Neural crest cell (in vitro differentiated cells): ENCODE measurements at places on chromosomes 4 and X. TPM values are rescaled to one million over a fixed set of nuclear protein-coding genes. Genes with fewer than 3 reads are reported as not detected.

DNA sequence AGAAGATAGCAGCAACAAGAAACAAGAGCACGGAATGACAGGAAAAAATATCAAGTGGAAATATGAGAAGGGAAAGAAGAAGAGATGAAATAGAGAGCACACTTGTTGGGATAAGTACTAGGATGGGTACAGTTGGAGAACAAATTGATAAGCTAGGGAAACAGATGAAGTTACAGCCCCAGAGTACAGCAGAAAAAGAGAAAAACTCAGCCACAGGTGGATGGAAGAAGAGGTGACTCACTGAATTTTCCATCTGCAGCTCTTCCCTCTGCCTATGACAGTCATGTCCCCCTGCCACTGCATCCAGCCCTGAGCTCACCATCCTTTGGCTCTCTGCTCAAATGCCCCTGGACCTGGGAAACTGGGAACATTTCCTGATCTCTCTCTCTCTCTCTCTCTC is 209.0 kb downstream of the BCOR start:
- no peak overlapping the region for H3K4me3 ChIP-seq
- peak overlapping the region; percentile 13 for H3K27ac ChIP-seq
- no peak for DNase-seq
- H3K4me1 ChIP-seq: peaks cover 9% of the 10 kb centered on the region

GRCh38 chrX:133971586-133971985 is 13.8 kb downstream of the GPC3 start:
- no peak overlapping the region for H3K27ac ChIP-seq
- DNase-seq: no peak
- H3K4me3 ChIP-seq: no peak overlapping the region
- H3K36me3 ChIP-seq: no peaks in the 10 kb centered on the region
- peaks cover 5% of the 10 kb centered on the region for H3K27me3 ChIP-seq

DNA sequence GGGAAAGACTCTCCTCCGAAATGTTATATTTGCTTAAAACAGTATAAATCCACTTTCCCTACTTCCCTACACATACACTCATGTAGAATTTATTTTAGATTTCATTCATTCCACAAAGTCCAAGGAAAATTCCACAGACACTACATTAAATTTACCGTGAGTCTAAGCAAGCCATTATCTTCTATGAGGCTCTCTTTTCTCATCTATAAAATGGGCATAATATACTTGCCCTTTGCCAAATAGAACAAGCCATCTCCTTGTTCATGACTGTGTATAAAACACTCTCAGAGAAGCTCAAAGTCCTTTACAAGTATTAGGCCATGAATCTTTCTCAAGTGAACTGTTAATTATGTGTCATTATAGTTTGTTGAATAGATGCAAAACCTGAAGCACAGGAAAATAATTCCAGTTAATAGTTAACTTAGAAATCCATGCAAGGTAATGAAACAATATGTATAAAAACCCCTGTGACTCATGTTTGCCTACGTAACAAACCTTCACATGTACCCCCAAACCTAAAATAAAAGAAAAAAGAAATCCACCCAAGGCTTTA is 10.7 kb downstream of the TEC start:
- H3K4me3 ChIP-seq: no peak overlapping the region
- H3K4me1 ChIP-seq: no peaks in the 10 kb centered on the region
- DNase-seq: no peak
- no peaks in the 10 kb centered on the region for H3K36me3 ChIP-seq
- no peaks in the 10 kb centered on the region for H3K27me3 ChIP-seq

- H3K4me1 ChIP-seq: no peaks in the 10 kb centered on the region
- no peak overlapping the region for H3K4me3 ChIP-seq
- H3K36me3 ChIP-seq: no peaks in the 10 kb centered on the region
- H3K27ac ChIP-seq: no peak overlapping the region
- DNase-seq: no peak
- peaks cover 6% of the 10 kb centered on the region for H3K27me3 ChIP-seq
Measured at GRCh38 chr4:80806472-80806871, 224.0 kb upstream of the BMP3 start.

DNA sequence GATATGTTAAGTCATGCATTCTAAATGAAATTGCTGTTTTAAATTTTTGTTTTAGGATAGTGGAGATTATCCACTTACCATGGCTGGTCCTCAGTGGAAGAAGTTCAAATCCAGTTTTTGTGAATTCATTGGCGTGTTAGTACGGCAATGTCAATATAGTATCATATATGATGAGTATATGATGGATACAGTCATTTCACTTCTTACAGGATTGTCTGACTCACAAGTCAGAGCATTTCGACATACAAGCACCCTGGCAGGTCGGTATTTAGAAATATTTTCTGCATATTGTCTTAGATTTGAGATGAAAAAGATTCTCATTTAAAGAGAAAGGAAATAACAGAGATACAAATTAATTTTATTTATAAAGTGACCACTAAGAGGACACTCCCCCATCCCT is 83.6 kb downstream of the STAG2 start:
- H3K27me3 ChIP-seq: no peaks in the 10 kb centered on the region
- H3K27ac ChIP-seq: no peak overlapping the region
- peaks cover 4% of the 10 kb centered on the region for H3K36me3 ChIP-seq
- no peak for DNase-seq

DNA sequence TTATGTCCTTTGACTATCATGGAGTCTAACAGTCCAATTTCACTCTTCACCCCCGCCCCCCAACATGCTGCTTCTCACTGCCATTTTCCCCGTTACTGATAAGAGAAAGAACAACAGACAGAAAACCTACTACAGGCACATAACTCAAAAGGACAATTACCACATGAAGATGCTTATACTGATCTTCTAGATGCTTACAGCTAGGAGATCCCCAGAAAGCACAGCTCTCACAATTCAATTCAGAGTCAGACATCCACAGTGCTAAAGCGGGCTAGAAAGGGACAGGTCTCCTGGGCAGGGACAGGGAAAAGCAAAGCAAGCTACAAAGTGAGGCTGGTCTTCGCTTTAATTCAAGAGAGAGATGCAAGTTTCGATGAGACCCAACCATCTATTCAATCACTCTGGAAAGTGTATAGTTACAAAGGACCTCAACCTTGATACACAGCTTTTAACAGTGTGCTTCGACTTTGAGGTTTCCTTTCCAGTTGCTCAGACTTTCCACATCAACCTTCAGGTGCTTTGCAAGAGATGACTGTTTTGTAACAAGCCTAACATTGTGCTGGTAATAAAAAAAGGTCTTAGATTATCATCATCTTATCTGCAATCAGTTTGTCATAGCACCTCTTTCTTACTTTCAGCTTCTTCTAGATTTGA is 60.9 kb downstream of the LEF1 start:
- H3K27ac ChIP-seq: no peak overlapping the region
- no peaks in the 10 kb centered on the region for H3K36me3 ChIP-seq
- no peaks in the 10 kb centered on the region for H3K27me3 ChIP-seq
- H3K4me1 ChIP-seq: peaks cover 39% of the 10 kb centered on the region

- H3K27me3 ChIP-seq: no peaks in the 10 kb centered on the region
- no peak overlapping the region for H3K27ac ChIP-seq
- no peak for DNase-seq
- no peak overlapping the region for H3K4me3 ChIP-seq
- H3K4me1 ChIP-seq: no peaks in the 10 kb centered on the region
- no peaks in the 10 kb centered on the region for H3K36me3 ChIP-seq
Measured at GRCh38 chrX:33138677-33139249, 72.6 kb downstream of the DMD start.

GRCh38 chrX:100625985-100626491 is 10.6 kb downstream of the TSPAN6 start:
- H3K36me3 ChIP-seq: peaks cover 13% of the 10 kb centered on the region
- no peaks in the 10 kb centered on the region for H3K27me3 ChIP-seq
- H3K4me1 ChIP-seq: peaks cover 14% of the 10 kb centered on the region
- no peak for DNase-seq
- H3K4me3 ChIP-seq: no peak overlapping the region
- no peak overlapping the region for H3K27ac ChIP-seq

Gene RPS6KA6
- 7.8 and 8.8 TPM in 2 replicates for total RNA-seq

Gene WDR17
- total RNA-seq: 8.7 and 10.5 TPM in 2 replicates

Gene MAGEC3
- total RNA-seq: not detected in 2 replicates

Gene BLTP1
- 37.6 and 37.7 TPM in 2 replicates for total RNA-seq

Gene P2RY8
- not detected in 2 replicates for total RNA-seq

Gene NDST3
- total RNA-seq: 5.7 and 5.9 TPM in 2 replicates
